ENCODE measurements at places on chromosomes 11 and 22. TPM values are rescaled to one million over a fixed set of nuclear protein-coding genes. Genes with fewer than 3 reads are reported as not detected.

Gene TSKU
- total RNA-seq, result 38.6 TPM

Gene SPI1
- not detected for total RNA-seq

Gene NXPE1
- not detected for total RNA-seq

Gene OR5B21
- total RNA-seq, result not detected

Gene MRGPRE
- total RNA-seq, result not detected

Gene DERL3
- total RNA-seq, result 4.4 TPM

Gene DCDC1
- not detected for total RNA-seq

Gene HEPN1
- not detected for total RNA-seq

Gene HTR3A
- total RNA-seq, result not detected

Gene ANO5
- total RNA-seq, result not detected

Gene ACO2
- total RNA-seq, result 90.5 TPM
